ENCODE measurements at places on chromosomes 5 and 9.

- no peak for DNase-seq
Measured at GRCh38 chr5:146622391-146622790, 106.4 kb upstream of the GPR151 start.

DNA sequence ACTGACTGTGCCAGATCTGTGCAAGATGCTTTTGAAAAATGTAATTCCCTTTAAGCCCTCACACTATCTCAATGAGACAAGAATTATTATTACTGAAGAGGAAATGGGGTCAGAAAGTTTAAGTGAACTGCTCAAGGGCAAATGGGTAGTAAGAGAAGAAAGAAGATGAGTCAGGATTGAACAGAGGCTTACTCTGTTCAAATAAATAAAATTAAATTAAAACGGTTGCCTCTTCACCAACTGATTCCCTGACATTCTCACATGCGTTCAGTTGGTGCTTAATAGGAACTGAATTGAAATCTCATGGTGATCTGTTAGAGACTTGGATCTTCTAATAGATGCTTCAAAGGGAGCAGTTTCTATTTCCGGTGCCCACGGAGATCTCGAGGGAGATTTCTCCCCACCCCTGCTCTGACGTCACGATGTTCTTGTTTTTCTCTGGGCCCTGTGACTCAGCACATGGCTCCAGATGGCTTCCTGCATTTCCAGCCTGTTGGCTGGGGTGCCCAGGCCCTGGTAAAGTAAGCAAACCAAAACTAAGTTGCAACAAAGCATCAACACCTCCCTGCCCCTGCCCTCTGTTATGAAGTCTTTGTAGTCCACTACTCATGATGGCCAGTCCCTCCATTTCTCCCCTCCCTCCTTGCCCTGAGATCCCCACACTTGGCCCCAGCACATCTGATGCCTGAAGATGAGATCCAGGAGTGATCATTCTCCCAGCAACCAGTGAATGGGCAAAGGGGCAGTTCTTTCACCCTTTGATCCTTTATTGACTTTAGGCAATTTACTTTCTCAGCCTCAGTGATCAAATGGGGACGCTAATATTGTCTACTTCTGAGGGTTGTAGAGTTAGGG, 106.1 kb upstream of the CPEB4 start:
- DNase-seq, result no peak

DNA sequence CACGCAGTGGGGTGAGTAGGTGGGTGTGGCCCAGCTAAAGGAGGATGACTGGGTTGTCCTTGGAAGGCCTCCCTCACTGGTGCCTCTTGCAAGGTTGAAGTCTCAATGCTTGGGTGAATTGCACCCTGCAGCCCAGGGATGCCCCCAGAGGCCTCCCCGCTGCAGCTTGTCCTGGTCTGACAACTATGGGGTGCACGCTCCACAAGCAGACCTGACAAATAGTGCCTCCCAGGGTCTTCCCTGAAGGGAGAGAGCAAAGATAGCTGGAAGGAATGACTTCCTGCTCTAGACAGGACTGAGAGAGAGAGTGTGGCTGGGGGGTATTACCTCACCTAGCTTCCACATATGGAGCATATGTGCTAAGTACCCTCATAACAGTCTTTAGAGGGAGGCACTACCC, 1.7 kb downstream of the PSD2 start:
- no peak for DNase-seq

GRCh38 chr5:143695244-143695864, 116.6 kb upstream of the HMHB1 start:
- DNase-seq, result no peak

GRCh38 chr9:93112864-93113389, 16.9 kb downstream of the CARD19 start:
- no peak for DNase-seq

DNA sequence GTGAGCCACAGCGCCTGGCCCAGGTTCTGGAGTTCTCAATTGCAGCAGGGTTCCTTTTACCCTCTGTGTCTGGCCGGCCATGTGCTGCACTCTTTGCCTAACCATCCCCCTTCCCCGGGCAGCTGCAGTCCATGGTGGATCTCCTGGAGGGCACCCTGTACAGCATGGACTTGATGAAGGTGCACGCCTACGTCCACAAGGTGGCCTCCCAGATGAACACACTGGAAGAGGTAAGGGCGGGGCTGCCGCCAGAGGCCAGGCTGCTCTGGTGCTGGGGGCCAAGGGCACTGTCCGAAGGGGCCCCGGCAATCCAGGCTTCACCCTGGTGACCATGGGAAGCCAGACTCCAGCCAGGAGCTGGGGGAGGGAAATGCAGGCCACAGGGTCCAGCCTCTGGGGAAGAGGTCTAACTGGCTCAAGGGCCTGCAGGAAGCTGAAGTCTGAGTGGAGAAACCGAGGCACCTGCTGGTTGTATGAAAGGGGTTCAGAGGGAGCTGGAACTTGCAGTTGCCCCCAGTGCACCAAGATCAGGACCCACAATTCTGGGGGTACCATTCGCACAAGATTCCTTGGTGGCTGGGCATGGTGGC, 18.1 kb downstream of the OLFML2A start:
- DNase-seq, result no peak

- no peak for DNase-seq
Measured at GRCh38 chr9:35599763-35600604, 5.1 kb upstream of the TESK1 start.

DNA sequence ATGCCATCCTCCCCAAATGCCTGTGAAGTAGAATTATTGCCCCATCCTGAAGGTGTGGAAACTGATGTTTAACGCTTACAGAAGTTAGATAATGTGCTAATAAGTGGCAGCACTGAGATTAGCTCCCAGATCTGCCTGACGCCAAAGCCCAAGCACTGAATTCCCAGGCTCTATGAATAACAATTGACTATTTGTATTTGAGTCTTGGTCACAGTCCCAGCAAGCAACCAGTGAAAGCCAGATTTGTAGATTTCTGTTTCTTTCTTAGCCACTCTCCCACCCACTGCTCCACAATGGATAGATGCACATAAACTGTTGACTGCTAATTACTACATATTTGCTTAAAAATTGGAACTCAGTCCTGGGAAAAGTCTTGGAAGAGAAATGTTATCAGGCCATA, 34.4 kb downstream of the FAM240B start:
- no peak for DNase-seq

DNA sequence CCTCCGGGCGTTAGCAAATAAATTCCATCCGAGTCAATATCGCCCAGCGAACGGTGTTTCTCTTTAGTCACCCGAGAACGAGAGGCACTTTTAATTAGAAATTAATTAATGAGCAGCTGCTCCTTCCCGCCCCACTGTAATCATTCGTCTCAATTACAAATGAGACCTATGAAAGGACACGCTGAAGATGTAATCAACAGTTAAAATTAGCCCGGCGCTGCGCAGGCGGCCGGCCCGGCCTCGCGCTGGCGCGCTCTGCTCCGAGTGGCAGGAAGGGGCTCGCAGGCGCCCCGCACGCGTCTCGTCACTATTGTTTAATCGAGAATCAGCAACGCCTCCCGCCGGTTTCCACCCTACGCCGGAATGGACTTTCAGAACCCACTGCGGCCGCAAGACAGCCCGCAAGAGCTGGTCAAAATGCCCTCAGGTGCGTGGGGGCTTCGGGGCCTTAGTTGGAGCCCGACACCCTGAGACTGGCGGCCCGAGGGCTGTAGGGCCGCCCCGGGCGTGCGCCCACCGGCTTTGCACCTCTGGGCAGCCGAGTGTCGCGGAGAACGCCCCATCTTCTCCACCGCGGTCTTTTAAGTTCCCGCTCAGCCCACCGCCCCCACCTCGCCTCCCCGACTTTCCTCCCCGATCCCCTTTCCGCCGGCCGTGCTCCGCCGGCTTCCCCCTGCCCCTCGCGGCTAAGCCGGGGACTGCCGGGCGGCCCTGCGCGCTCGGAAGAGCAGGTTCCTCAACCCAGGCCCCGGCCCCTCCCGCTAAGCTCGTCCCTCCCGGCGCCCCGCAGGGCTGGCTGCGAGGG, 597 bp upstream of the IRX4 start:
- DNase-seq, result peak; percentile 59

GRCh38 chr5:54440456-54440893, 15.0 kb upstream of the HSPB3 start:
- DNase-seq, result no peak

GRCh38 chr5:8050616-8051175, 181.7 kb downstream of the MTRR start:
- no peak for DNase-seq

DNA sequence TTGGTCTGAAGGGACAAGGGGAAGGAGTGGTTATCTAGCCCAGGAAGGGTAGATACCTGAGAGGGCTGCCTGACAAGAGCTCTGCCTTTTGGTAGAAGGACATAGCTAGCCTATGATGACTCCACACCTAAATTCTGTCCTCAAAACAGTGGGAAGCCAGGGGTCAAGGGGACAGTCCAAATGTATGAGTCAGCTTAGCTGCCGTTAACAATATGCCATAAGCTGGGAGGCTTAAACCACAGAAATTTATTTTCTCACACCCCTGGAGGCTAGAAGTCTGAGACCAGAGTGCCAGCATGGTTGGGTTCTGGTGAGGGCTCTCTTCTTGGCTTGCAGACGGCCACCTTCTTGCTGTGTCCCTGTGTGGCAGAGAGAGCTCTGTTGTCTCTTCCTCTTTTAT, 306.4 kb downstream of the NTRK2 start:
- no peak for DNase-seq

DNA sequence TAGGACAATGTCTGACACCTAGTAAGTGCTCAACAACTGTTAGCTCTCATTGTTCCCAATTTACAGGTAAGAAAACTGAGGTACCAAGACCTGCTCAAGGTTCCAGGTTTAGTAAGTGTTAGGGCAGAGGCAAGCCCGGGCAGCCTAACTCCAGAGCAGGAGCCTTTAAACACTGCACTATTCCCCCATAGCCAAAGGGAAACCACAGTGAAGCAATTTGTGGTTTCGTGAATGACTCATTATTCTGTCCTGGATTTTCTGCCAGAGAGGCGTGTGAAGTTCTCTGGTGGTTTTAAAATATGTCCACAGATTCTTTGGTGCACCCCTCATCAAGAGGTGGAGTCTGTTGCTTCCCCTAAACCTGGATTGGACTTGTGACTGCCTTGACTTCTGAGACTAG, 1.0 kb upstream of the MCC start:
- DNase-seq, result no peak

DNA sequence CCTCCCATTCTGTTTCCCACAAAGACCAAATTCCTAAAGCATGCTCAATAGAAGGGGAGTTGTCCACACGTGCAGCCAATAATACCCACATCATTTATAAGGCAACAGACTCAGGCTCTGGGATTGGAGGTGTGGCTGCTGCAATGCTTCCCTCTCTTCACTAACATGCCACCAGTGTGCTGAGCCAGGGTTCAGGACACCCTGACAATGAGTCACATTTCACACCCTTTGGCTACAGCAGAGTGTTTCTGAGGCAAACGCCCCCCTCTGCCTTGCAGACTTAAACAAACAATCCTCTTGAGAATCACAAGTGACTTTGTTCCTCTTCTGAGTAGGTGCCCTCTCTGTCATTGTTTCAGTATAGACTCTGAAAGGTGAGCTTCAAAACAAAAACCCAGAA, 189.3 kb upstream of the TLE4 start:
- DNase-seq, result no peak

DNA sequence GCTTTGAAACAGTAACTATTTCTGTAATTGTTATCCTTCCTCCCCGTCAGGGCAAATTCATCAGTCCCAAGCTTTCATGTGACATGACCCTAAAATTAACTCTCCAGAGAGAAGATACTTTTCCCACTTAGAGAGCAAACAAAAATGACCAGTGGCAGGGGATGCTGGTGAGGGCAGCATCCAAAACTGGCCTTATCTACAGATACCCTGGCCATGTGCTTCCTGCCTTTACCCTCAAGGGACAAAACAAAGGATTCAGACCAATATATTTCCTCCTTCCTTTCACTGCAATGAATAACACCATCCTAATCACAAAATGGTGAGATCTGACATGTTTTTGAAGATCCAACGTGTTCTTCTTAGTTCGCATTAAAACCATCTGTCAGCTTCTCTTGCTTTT, 267.2 kb downstream of the MAN2A1 start:
- no peak for DNase-seq

DNA sequence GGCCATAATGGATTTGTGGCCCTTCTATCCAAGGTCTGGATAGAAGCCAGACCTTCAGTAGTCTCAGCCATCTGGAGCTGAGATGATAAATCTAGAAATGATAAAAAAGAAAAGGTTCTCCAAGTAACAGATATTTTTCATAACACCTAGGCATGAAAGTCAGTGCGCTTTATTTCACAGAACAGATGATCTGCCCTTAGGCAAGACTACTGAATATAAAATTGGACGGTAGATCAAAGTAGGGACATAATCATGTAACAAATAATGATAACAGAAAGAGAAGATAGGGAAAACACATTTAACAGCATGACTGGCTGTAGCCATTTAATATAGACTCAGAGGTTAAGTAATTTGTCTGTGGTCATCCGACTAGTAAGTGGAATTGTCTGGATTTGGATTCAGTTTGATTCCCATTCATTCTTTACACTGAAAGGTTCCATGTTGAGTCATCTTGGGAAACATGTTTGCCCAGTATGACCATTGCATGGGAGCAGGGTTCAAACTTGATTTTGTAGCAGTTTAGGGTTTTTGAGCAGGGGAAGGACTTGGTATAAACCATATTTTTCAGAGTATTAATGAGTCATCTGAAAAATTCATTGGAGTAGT, 4.1 kb upstream of the CAVIN4 start:
- no peak for DNase-seq

DNA sequence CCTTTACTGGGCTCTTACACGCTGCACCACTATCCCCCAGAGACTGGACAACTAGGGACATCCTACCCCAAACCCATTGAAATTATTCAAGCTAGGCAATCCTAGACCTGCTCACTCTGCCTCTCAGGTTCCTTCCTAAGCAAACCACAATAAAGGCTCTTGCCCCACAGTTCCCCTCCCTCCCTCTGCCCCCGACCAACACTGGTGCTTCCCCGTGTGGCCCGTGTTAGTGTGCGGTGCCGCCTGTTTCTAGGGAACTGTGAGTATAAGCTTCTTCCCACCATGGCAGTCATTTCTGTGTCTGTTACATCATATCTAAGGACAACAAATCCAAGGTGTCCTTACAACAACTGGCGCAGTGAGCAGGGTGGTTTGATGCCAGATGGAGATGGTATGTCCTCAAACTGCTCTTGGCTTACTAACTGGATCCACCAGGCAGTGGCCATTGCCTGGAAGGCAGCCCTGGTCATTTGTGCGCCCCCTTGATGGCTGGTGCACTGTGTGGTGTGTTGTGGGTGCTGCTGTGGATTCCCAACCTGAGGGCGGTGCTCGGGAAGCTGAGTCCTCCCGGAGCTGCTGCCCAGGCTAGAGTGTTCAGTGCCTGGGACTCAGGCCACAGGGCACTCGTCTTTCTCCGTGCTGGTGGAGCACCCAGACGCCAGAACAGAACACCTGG, 8.4 kb upstream of the MXD3 start:
- no peak for DNase-seq

DNA sequence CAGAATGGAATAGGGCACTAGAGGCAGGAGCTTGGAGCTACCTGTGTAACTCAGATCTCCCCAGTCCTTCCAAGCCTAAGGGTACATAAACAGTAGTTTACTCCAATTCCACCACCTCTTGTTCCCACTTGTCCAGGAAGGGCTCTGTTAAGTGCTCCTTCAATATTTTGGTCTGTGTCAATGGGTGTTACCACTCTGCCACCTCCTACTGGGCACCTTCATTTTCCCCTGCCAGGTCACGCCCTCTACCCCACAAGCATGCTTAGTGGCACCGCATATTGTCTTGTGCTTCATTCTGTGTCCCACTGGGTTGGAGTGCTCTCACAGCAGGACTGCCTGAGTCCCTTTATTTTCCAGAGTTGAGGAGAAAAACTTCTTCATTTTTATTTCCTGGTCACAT, 459.8 kb downstream of the ARHGEF28 start:
- DNase-seq, result no peak

GRCh38 chr9:69603656-69604055, 68.5 kb downstream of the APBA1 start:
- DNase-seq, result no peak

All from nephron progenitor cell (in vitro differentiated cells).